Sigmoid colon (tissue), 7 donors: ENCODE measurements at places on chromosomes 4 and X.

DNA sequence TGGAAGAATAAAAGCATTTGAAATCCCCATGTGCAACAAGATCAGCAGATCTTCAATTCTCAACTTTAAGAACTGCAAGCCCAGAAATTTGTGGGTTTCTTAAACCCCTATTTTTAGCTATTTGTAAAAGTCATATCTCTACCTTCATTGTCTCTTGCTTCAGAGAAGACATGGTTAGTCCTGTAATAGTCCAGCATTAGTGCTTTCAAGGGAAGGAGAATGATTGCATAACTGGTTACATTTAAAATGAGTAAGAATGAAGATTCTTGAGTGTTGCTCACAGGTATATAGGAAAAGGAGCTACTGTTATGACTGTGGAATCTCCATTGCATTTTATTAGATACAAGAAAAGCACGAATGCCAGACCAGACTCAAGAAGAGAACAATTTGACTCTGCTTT, 84.0 kb downstream of the CCSER1 start:
- H3K27me3 ChIP-seq: no peaks in the 10 kb centered on the region
- H3K27ac ChIP-seq: no peak overlapping the region
- DNase-seq: no peak

- H3K27me3 ChIP-seq: no peaks in the 10 kb centered on the region
- H3K36me3 ChIP-seq: no peaks in the 10 kb centered on the region
- DNase-seq: no peak
- H3K27ac ChIP-seq: no peak overlapping the region
- H3K4me3 ChIP-seq: no peak overlapping the region
Measured at GRCh38 chr4:59553063-59553720, 1646.9 kb upstream of the ADGRL3 start.

- H3K27me3 ChIP-seq: no peaks in the 10 kb centered on the region
- no peaks in the 10 kb centered on the region for H3K4me1 ChIP-seq
- no peak overlapping the region for H3K27ac ChIP-seq
- H3K36me3 ChIP-seq: no peaks in the 10 kb centered on the region
- no peak for DNase-seq
Measured at GRCh38 chr4:159368320-159368719, 265.4 kb downstream of the RAPGEF2 start.

DNA sequence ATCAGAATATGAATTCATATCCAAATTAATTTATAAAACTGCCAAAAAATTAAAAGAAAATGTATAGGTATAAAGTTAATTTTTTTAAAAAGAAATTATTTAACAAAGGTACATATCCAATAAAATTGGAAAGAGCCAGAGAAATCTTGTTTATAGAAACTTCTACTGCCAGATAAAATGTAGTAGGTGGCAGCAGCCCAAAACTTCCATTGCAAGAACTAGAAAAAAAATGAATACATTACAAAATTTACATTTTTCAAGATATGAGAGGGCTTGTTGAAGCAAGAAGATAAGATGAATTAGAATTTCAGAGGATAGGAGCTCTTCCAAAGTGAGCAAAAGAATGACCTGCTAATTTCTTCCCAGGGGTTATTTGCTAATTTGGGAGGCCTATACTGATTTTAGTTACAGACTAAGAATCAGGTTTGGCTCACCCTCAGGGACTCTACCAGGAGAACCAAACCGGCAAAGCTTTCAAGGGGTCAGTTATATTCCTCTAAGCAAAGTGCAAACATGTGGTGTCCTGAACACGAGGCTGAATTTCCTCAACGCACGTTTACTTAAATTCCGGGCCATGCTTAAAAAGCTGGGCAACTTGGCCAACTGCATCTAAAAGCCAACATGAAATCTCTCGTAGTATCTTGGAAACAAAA, 17.5 kb downstream of the ANKRD50 start:
- no peak overlapping the region for H3K27ac ChIP-seq
- H3K27me3 ChIP-seq: no peaks in the 10 kb centered on the region
- peaks cover 3% of the 10 kb centered on the region for H3K4me1 ChIP-seq
- H3K36me3 ChIP-seq: no peaks in the 10 kb centered on the region
- DNase-seq: no peak

GRCh38 chrX:15744181-15744867, 6.3 kb downstream of the CA5B start:
- H3K36me3 ChIP-seq: no peaks in the 10 kb centered on the region
- DNase-seq: no peak
- H3K27ac ChIP-seq: no peak overlapping the region
- no peaks in the 10 kb centered on the region for H3K27me3 ChIP-seq
- peaks cover 2% of the 10 kb centered on the region for H3K4me1 ChIP-seq
- no peak overlapping the region for H3K4me3 ChIP-seq

DNA sequence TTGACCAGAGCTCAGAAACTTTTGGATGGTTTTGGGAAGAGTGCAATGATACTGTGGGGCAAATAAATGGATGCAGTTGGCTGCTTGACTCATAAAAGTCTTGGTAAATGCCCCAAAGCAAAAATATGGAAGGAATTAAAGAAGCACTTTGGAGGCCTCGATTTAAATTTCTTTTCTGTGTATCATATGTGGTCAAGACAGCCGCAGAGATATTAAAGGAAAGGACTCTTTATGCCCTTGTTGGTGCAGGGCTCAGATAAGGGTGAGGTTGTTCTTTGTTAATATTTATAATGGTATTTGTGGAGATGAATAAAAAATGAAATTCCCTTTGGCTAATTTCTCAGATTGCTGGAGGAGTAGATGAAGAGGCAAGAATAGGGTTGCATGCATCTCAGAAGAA, 90.2 kb downstream of the NHS start:
- H3K27me3 ChIP-seq: no peaks in the 10 kb centered on the region
- H3K4me1 ChIP-seq: no peaks in the 10 kb centered on the region
